ENCODE measurements at places on chromosomes 11 and 22.

DNA sequence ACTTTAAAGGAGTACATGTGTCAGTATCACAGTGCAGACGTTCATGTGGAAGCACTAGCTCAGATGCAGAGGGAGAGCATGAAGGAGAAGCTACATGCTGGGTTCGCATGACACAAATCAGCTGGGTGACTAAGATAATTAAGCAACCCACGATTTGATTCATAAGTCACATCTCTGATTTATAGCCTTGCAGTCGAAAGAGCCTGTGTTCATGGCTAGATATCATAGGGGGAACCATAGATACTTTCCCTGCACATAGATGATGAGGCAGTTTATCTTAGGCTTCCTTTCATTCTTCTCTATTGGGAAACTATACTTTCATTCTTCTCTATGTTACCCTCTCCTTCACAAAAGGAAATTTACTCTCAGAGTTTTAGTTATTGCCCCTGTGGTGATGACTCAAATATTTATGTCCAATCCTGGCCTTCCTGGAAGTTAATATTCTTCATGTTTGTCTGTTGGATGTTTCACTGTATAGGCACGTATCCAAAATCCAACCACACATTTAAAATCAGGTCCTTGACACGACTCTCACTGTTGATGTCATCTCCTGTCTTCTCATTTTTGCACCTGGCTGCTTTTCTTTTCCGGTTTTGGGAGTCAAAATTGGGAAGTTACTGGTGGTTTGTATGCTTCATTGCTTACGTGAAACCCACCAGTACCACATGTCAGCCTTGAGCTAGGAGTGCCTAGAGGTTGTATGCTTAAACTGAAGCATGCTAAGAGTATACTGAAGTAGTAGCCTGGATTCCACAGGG is 56.3 kb upstream of the SLC5A12 start:
- no peak for DNase-seq

DNA sequence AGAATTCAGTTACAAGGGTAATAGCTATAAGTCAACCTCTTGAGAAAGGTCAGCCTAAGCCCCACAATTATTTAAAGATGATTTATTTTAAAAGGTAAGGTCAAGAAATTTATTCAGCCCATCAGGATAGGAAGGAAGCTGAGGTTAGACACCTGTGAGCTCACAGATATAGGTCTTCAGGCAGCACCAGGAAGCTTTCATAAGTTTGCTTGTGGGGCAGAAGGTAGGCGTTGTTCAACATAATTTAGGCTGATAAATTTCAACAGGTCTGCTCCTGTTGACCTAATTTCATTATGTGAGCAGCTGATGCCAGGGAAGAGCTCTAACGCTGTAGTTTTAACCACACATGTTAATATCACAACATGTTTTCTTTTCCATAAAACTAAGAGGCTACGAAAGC is 118.1 kb upstream of the APOA1 start:
- DNase-seq, result no peak

GRCh38 chr11:108324587-108324986 is 101.7 kb downstream of the ATM start:
- DNase-seq, result no peak

DNA sequence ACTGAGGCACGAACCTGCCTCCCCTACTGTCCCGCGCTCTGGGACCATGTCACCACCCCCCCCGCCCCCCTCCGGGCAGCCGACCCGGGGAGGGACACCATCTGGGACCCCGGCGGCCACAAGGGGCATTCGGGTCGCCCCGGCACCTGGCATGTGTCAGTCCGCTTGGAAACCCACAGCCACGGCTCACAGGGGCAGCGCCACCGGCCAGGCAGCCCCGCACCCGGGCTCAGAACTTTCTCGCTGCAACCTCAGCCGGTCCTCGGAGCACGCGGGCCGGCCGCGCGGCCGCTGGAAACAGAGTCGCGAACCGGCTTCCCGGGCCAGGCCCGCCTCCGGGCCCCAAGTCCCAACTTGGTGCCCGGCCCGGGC is 159.9 kb upstream of the GRK3 start:
- no peak for DNase-seq

- no peak for DNase-seq
Observed at GRCh38 chr11:100923555-100923954, 206.1 kb downstream of the PGR start.

DNA sequence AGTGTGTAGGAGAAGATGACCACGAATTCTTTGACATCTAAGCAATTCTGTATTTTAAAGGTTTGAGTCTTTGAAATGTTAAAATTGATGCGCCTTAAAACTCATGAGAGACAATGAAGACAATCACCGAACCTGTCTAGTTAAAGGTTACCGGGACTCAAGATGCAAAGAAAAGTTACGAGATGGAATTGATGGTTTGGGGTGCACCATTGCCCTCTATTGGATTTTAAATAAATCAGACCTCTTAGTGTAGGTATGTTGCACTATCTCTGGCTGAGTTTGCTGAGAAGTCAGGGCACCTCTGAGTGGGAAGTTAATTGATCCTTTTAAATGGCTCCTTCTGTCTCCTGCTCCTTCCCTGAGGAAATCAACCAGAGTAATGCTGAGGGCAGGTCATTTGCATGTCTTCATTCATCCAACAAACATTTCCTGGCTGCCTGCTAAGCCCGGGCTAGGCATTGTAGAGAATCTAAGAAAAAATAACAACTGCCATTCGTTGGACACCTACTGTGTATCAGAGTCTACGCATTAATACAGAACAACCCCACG is 19.4 kb upstream of the TMA7B start:
- no peak for DNase-seq
